Testis (tissue), 5 donors: ENCODE measurements at places on chromosomes 2 and 18. TPM values are rescaled to one million over a fixed set of nuclear protein-coding genes. Genes with fewer than 3 reads are reported as not detected.

CSRNP3 gene
- total RNA-seq: 6.1 TPM

DPP10 gene
- total RNA-seq: 6.7 TPM

EMILIN1 gene
- total RNA-seq: 29.2 TPM

HNRNPA3 gene
- total RNA-seq: 103 TPM

PMS1 gene
- total RNA-seq: 39.5 TPM

GATA6 gene
- 50.5 TPM for total RNA-seq

C1QL2 gene
- total RNA-seq: 1.2 TPM

CFAP65 gene
- total RNA-seq: 23.7 TPM

ICOS gene
- total RNA-seq: 0.16 TPM

WDCP gene
- total RNA-seq: 9.8 TPM

ALKAL2 gene
- 29.6 TPM for total RNA-seq

GULP1 gene
- 78.5 TPM for total RNA-seq
